ENCODE measurements at places on chromosomes 13 and 19.

GRCh38 chr19:29934781-29935180 is 7.3 kb upstream of the URI1 start:
- DNase-seq = no peak

DNA sequence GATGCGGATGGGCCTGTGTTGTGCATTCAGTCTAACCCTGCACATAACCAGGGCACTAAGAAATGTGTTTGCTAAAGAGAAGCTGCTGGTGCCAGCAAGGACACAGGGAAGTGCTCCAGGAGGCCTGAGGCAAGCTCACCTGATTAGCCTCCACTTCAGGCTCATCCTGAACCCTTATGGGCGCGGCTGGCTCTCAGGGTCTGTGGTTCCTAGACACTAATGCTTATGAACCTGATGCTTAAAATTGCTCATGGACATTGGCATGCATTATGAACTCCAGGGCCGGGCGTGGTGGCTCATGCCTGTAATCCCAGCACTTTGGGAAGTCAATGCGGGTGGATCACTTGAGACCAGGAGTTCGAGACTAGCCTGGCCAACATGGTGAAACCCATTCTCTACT is 34.3 kb downstream of the SERP2 start:
- no peak for DNase-seq

- DNase-seq = no peak
Measured at GRCh38 chr13:110626521-110626920, 11.2 kb downstream of the NAXD start.

- no peak for DNase-seq
Measured at GRCh38 chr19:45908956-45909355, 5.6 kb downstream of the NANOS2 start.

- DNase-seq = no peak
Measured at GRCh38 chr13:51541809-51542258, 42.4 kb upstream of the WDFY2 start.

DNA sequence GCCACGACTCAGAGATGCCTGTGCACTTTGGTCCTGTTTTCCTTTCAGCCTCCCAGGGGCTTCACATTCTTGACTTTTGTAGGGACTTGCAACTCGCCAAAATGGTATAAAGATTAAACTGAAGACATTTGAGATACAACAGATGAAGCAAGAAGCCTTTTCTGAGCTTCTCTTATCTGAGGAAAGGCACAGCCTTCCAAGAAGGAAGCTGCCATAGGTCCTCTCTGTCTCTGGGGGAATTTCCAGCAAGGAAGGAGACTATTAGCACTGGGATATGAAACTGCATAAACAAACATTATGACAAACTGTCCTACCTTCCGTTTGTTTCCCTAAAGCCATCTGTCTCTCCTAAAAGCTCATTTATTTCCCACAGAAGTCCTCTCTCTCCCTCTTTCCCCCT is 39.3 kb downstream of the TGDS start:
- no peak for DNase-seq

DNA sequence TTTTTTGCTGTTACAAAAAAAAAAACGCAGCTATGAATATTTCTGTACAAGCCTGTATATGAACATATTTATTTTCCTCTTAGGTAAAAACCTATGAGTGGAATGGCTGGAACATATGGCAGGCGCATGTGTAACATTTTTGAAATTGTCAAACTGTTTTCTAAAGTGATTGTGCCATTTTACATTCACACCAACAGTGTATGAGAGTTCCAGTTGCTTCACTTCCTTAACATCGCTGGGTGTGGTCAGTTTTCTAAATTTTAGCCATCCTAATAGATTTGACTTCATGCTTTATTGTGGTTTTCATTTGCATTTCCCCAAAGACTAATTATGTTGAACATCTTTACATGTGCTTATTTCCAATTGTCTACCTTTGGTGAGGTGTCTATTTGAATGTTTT is 306.8 kb downstream of the KCNRG start:
- no peak for DNase-seq

DNA sequence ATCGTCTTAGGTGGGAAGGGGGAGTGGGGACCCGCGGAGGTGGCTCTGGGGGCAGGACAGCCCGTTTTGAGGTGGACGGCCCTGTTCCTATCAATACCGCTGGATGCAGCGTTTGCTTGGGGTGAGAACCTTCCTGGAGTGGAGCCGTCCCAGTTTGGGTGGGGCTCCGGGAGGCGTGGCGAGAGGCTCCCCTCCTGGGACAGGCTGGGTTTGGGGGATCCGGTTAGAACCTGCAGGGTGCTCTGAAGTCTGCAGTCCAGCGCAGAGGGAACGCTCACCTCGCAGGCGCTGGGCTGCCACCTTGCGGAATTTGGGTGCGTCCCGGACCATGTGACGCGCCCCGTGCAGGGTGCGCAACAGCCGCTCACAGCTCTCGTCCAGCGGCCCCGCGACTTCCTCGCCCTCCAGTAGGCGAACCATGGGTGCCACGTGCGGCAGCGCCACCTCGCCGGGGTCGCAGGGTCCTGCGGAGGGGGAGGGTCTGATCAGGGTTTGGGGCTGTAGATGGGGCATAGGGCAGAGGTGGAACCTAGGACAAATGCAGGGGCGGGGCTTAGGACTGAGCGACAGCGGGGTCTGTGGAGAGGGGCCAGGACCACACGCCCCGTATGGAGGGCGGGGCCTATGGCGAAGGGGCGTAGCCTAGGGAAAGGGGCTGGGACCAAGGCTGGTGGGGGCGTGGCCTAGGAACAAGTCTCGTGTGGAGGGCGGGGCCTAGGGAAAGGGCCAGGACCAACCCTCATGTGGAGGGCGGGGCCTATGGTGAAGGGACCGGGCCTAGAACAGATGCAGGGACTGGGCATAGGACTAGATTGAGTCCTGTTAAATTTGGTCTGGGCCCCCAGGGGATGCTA is 13.8 kb downstream of the SH2D3A start:
- DNase-seq = no peak

DNA sequence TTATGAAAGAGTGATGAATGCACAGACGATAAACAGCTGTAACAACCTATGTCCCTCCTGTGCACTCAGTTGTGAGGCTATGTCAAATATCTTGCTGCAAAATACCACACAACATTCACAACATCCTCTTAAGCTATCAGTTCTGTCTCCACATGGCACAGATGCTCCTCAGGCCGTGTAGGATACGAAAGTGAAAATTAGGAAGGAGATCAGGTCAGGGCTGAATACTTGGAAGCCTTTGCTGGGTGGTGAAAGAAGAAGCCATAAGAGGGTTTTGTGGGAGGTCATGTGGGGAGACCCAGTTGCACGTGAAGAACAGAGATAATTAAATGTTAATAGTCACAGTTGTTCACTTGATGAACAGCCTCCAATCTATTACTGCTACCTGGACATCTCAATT is 58.9 kb downstream of the RXFP2 start:
- no peak for DNase-seq
